ENCODE measurements at places on chromosomes 7 and 10.

GRCh38 chr10:103622286-103622685, 128.8 kb downstream of the NEURL1 start:
- no peak for DNase-seq

GRCh38 chr7:51847461-51848134, 531.0 kb upstream of the COBL start:
- DNase-seq, result no peak

GRCh38 chr7:151272877-151273276, 24.4 kb upstream of the SMARCD3 start:
- no peak for DNase-seq

DNA sequence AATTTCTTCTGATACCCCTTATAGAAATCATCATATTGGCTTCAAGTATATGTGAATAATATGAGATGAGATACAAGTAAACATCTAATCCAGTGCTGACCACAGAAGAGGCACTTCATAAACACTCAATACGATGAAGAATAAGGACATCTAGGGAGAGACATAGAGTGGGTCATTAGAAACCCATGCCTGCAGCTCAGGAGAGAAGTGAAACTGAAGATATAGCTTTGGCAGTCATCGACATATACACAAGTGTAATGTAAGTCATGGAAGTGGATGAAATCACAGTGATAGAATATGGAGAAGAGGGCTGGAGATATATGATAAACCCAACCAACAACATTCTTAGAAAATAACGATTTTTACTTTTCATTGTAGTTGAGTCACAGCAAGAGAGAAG, 665.0 kb downstream of the PARD3 start:
- no peak for DNase-seq

DNA sequence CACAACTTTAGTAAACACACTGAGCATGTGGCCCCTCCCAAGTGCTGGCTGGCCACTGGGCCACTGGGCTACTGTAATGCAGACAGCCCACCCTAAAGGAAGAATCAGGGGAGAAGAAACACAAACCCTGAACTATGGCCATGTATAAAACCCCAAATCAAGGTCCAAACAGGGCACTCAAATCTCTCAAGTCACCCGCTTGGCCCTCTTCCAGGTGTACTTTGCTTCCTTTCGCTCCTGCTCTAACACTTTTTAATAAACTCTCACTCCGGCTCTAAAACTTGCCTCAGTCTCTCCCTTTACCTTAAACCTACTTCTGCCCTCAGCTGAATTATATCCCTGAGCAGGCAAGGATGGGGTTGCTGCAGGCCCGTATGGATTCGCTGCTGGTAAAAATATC, 72.6 kb downstream of the TPK1 start:
- DNase-seq, result no peak

DNA sequence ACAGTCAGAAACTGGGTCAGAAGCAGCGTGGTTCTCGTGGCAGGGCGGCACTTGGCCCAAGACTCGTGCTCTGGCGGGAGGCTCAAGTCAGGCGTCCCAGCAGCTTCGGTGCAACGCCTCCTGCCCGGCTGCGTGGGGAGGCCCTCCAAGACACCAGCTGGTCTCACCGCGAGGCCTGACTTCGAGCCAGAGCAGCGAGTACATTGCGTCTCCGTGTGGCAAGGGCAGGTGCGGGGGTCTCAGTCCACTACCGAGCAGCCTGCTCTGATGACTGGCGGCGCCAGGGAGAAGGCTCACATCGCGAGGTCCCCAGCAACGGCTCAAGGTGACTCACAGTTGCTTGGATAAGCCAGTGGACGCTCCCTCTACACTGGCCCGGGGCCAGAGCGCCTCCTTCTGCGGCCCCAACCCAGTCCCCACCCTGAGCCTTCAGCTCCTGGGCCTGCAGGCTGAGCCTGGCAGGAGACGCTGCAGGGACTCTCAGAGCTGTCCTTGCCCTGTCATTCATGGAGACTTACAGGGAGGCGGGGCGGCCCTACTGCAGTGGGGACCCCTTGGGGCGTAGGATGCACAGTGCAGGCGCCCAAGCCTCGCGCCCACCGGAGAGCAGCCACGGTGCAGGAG, 41.9 kb upstream of the PRKAR1B start:
- DNase-seq, result no peak

DNA sequence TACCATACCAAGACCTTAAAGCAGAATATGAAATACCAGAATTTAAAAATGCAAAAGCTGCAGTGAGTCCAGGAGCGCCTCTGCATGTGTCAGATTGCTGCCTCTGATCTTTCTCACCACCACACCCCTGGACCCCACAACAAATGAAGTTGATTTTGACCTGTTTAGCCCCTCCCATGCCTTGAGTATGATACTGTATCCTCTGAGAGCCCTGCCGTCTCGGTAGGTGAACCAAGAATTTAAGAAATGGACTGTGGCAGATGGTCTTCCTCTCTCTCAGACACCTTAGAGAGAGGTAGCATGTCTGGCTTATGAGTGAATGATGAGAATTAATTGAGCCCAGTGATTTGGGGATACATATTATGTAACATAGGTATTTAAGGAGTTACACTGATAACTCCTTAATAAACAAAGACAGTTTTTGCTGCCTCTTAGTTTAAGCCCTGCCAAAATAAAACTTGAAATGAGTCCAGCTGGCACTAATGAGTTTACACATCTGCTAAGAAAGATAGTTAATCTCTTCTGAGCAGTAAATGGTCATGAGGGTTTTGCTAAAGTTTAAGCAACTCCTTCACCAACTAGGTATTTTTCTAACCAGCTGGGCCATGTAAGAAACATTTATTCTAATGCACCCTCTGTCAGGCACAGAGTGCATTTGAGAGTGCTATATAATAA, 4.5 kb upstream of the TFPI2 start:
- no peak for DNase-seq

- DNase-seq, result no peak
Observed at GRCh38 chr7:137576481-137576880, 232.9 kb upstream of the PTN start.

GRCh38 chr7:132488634-132489302, 87.5 kb downstream of the PLXNA4 start:
- DNase-seq, result no peak

- DNase-seq, result no peak
Observed at GRCh38 chr7:159155410-159155809, 10.7 kb upstream of the VIPR2 start.

- DNase-seq, result peak; percentile 38
Observed at GRCh38 chr7:135980665-135981180, 3.6 kb upstream of the MTPN start.

DNA sequence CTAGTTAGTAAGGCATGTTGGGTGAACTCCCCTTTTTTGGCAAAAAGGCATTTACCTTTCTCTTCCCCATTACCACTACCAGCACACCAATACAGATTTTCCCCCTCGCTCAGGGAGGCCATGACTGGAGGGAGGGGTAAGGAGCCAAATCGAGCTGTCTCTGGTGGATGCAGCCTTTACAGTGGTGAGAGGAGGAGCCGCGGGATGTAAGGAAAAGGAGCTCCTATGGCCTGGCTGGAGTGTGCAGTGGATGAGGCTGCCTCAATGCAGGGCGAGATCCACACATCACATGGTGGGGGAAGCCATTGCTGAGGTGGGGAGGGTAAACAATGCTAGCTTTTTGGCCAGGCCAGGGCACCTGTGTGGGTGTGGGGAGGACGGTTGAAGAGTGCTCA, 416.2 kb downstream of the EXOC4 start:
- DNase-seq, result no peak

GRCh38 chr7:26081638-26082037, 70.4 kb upstream of the NFE2L3 start:
- no peak for DNase-seq

DNA sequence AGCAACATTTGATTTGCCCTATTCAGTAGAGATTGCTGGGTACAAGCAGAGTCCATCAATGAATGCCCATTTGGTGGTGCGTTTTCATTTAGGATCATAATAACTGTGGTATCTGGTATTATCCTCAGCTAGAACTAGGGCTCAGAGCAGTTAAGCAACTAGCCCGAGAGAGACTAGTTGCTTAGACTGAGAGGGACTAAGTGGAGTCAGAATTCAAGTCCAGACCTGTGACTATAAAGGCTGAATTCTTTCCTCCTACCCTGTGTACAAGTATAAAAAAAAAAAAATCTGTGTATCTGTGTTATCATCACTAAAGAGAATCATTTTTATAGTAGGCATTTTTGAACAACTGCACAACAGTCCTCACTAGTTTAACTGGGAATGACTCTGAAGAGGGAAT, 45.3 kb upstream of the DKK1 start:
- DNase-seq, result no peak

- DNase-seq, result no peak
Observed at GRCh38 chr10:34821587-34822585, 6.8 kb upstream of the PARD3 start.

DNA sequence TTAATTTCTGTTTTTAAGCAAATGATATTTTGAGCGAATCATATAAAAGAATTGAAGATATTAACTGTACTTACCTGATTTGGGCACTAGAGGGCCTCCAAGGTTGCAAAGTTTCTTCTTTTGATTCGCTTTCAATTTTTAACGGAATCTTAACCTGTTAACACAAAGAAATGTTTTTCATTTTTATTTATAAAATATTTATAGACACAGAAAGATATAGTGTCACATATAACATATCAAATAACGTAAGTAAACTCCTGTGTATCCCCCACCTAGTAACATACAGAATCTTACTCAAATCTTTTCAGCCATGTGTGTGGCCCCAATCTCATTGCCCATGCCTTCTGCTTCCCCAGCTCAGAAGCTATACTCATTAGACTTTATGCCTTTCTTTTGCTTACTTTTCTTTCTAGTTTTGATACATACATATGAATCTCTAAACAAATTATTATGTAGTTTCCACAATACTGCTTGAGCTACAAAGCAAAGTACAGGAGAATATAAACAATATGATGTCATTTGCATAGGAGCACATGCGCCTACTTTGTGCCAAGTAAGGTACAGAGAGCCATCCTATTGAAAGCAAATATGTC, 49.5 kb upstream of the ZPBP start:
- DNase-seq, result no peak

DNA sequence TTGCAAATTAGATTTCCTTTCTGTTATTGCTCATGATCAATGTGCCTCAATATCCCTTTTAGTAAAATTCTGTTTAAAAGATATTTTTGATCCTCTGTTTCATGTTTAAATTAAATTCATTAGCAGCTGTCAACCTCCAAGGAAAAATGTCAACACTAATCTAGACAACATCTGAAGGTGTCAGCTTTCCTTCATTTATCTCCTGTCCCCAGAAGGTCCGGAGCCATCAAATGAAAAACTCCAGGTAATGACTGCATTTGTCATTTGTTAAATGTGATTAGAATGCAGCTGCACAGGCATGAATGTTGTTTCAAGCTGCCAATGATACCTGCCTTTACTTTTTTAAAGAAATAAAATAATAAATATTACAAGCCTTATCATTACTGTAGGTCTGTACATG, 463.7 kb upstream of the SEMA3A start:
- no peak for DNase-seq

- DNase-seq, result no peak
Observed at GRCh38 chr7:139426258-139427028, 57.0 kb downstream of the KLRG2 start.

DNA sequence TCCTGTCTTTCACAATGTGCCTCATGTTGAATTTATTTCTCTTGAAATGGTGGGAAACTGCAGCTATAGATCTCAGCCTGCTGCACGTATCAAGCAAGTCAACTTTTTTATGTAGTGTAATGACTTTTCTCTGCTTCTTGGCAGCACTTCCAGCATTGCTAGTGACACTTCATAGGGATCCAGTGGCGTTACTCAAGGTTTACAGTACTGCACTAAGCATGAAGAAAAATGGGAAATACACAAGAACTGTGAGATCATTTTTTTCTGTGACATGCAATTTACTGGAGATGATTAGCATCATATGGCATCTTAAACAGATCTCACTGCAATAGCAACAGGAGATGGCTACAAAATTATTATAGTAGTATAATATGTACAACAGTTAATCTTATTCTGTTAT, 90.9 kb downstream of the POLR1F start:
- no peak for DNase-seq

DNA sequence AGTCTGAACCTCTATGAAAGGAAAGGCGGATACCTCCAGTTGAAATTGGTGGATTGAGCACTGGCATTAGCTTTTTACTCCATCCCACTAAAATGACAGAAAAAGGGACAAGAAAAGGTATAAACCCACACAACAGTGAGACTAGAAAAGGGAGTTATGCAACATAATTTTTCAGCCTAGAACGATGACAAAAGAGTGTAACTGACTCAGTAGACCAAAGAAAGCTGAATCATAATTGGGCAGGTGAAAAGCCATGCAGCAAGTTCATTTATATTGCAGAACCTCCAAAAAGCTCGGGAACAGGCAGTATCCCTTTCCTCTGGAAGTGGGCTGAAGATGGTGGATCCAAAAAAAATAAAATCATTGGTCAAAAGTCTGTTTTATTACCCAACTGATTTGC, 30.5 kb upstream of the ZCCHC24 start:
- no peak for DNase-seq

DNA sequence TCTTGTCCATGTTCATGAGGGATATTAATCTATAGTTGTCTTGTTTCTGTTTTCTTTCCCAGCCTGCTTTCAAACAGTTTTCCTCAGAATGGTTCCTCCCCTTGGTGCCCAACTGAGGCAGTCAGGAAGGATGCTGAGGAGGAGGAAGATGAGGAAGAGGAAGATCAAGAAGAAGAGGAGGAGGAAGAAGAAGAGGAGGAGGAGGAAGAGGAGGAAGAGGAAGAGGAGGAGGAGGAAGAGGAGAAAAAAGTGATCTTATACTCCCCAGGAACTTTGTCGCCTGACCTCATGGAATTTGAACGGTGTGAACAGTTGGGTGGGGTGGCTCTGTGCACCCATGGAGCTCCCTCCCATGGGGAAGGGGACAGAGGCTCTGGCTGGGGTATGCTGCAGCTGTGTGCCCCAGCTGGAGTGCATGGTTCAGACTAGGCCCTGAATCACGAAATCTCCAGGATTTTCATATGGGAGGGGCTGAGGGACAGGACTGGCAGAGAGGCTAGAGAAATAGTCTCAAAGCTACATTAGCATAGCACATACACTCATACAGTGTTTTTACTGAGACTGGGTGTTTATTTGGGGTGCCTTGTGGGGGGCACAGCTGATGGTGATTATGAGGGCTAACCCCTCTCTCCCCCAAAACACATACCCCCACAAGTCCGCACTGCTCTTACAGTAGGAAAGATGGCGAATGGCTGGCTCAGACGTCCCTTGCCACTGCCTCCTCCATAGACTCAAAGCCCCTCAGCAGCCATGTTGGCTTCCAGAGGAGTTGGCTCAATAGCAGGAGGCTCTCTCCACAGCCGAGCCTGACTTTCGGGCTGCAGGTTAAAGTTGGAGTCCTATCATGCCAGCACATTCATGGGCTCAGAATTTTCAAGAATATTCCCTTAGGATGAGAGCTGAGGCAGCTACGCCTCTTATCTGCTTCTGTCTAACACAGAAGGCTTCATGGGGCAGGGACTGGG, 11.9 kb downstream of the STRA8 start:
- DNase-seq, result no peak

DNA sequence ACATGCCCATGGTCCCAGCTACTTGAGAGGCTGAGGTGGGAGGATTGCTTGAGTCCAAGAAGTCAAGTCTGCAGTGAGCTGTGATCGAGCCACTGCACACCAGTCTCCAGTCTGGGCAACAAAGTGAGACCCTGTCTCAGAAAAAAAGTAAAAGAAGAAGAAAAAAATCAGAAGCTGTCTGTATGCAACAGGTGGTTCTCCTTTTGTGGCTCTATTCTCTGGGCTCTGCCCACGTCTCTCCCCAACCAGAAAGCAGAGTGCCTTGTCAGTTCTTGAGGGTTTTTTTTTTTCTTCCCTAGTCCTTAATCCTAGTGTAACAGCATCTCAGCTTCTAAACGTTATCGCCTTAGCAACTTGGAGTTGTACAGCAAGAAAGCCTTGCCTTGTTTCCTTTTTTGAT, 89.5 kb downstream of the PRKCQ start:
- no peak for DNase-seq

- DNase-seq, result no peak
Observed at GRCh38 chr10:20713420-20713819, 183.7 kb downstream of the NEBL start.
